ENCODE measurements at places on chromosomes 12 and 14.

DNA sequence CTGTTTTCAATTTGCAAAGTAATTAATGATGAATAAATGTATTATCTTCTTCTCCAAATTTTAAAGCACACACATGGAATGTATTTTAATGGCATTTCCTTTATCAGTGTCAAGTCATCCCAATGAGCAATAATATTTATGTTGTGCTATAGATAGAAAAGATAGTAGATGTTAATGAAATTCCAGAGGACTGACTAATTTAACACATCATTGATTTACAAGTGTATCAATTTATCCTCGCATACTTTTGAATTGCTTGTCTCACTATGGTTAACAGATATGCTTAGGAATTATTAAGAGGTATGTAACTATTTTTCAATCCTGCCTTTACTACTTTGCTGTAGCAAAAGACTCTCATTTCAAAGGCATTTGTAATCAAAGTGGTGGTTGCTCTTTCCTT lies 842.9 kb downstream of the SLC6A15 start:
- no peak for DNase-seq

DNA sequence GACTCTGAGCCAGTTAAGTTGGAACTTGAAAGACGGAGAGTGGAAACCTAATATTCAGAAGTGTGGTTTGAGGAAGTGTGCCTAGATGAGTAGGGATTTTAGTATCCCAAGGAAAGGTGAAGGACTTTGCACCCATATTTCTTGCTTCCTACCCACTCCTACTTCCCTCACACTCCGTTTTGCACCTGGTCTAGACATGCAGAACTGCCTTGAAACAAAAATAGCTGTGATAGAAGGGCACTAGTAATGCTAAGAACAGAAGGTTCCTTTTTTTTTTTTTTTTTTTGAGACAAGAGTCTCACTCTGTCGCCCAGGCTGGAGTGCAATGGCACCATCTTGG lies 732 bp upstream of the ARF3 start:
- no peak for DNase-seq

GRCh38 chr14:95507174-95507573 lies 9.3 kb downstream of the SYNE3 start:
- peak; percentile 37 for DNase-seq

GRCh38 chr14:103045371-103045869 lies 11.9 kb downstream of the CDC42BPB start:
- DNase-seq, result no peak

- no peak for DNase-seq
Observed at GRCh38 chr12:93603762-93604161, 31.3 kb downstream of the SOCS2 start.

DNA sequence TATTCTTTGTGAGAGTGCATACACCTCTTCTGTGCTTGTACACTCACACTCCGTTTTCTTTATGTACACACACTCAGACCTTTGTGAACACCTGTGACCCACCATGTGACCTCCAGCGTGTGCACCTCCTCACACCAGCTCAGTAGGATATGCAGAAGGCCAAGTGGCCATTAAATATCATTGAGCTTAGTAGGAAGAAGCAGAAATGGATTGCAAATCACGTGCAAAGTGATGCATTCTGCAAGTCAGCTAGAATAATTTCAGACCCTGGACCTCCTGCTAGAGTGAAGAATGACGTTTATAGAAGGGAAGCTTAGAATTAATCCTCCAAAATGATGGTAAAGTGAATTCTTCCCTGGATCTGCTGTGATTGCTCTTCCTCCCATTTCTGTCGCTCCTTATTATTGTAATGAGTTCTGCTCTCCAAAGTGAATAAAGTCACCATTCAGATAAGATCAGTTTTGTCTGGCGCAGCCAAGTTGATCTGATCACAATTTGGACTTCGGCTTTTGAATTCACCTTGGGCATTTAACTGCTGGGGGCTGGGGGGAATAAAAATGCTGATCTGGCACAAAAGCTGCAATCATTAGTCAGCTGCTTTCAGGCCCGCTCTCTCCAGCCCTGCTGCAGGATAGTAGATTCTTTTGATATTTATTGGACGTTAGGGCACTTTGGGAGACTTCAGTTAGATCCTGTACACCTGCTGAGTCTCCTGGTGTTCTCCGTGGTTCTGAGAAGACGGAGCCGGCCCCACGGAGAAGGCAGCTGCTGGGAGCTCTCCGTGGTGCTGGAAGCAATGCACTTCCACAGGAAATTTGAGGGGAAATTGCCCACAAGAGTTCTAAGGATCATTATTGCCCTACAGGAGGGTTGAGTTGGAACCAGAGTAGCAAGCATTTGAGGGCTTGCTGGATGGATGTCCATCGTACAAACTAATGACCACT lies 12.4 kb upstream of the NRXN3 start:
- no peak for DNase-seq

DNA sequence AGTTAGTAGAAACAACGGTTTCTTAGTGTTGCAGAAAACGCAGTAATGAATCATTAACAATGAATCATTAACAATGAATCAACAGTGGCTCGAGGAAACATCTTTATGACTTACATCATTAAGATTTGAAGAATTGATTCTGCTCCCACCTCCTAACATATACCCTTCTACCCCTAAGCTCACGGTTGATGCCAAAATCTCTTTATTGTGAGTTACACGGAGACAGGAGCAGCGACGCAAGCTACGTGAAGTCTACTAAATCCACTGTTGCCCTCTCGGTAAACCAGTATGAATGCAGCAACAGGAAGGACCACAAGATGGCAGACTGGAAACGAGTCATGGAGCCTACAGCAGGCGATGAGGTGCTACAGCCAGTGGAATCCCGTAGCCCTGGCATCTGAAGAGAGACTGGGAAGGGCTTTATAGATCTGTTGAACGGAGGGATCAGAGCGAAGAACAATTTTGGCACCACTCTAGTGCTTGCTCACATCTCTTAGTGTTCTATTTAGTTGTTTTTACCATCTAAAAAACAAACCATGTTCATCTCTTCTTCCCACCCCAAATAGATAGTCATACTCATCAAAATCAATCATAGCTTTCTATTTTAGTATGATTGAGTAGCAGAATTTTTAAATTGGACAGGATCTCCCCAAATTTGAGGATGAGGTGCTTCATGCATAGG lies 332.7 kb downstream of the DUSP6 start:
- DNase-seq, result peak; percentile 84

DNA sequence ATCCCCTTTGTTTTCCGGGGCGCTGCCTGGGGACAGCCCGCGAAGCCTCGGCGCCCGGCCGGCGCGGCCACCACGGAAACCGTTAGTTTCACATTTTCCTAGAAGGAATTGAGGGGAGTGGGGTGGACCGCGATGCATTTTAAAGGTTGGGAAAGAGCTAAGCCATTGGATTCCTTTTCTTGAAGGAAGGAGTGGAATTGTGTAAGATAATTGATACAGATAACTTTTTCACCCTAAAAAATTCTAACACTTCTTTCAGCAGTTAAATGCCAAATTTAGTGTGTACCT lies 137.1 kb downstream of the MON2 start:
- no peak for DNase-seq

GRCh38 chr14:76465664-76466063 lies 89.7 kb downstream of the ESRRB start:
- DNase-seq, result no peak
